ENCODE measurements at places on chromosomes 2 and 18.

DNA sequence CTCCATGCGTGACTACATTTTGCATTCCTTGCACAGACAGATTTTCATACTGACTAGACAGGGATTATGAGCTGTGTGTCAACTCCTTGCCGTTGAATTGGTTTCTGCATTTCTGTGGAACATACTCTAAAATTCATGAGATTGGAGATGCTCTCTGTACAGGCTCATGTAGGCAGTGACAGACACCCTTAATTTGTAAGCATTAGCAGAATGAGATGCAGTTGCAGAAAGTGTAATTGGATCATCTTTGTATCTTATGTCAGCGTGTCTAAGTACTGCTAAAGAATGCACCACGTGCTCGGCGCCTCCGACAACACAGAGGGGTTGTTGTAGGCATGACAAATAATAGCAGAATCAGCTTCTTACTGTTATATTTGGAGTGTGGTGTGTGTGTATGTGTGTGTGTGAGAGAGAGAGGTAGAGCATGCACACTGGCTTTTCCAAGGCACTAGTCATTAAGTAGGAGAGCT lies 212.4 kb downstream of the CMPK2 start:
- DNase-seq, result no peak

DNA sequence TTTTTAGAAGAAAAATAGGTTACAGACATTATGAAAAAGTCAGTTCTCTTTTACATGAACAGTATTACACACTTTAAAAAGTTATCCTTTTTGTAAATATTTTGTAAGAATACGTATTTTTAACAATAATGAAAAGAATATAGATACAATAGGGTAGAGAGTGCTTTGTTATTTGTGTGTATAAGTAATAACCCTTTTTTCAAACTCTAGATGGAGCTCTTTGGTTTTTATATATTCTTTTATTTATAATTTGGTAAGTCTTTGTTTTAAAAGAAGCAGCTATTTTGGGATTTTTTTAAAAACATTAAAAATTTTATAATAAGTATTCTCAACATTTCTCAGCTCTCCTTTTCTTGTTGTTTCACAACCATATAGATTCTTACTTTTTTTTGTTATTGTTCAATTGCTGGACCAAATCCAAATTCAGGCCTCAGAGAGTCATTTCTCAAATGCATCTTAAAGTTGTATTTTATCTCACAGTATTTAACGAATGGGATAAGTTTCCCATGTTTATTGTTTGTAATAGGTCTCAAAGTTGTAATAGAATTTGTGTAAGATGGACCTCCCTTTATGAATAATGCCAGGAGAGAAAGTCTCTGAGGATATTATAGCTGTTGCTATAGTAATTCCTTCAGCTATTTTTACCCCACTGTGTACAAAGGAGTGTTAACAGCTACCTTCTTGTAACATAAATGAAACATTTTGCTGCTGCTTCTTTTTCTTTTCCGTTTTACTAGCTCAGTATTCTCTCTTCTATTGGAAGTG lies 46.4 kb downstream of the ACYP2 start:
- DNase-seq, result no peak

DNA sequence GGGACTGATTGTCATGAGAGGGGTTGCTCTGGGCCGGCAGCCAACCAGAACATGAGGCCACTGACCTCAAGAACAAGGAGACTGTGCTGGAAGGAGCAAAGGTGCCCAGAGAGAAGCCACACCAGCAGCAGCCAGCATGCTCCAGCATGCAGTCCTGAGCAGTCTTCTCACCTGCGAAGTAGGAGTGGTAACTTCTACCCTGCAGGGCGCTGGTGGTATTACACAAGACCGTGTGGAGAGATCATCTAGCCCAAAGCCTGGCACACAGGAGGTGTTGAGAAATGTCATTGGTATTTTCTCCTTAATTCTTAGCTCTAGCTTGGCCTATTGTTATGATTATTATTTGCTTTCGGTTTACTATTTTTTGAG lies 132.7 kb downstream of the TSN start:
- peak; percentile 34 for DNase-seq

DNA sequence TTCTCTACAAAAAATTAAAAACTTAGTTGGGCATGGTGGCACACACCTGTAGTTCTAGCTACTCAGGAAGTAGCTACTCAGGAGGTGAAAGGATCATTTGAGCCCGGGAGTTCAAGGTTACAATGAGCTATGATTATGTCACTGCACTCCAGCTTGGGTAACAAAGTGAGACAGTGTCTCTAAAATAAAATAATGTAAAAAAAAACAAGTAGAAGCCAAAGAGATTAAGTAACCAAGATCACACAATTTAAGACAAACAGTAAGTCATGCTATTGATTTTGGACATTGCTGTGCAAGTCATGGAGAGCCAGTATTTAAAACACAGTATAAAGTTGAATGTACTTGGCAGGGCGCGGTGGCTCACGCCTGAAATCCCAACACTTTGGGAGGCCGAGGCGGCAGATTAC lies 20.5 kb downstream of the ITSN2 start:
- no peak for DNase-seq

- DNase-seq, result peak; percentile 97
These were observed 98.2 kb downstream of the GAREM1 start for GRCh38 chr18:32372381-32373061.

DNA sequence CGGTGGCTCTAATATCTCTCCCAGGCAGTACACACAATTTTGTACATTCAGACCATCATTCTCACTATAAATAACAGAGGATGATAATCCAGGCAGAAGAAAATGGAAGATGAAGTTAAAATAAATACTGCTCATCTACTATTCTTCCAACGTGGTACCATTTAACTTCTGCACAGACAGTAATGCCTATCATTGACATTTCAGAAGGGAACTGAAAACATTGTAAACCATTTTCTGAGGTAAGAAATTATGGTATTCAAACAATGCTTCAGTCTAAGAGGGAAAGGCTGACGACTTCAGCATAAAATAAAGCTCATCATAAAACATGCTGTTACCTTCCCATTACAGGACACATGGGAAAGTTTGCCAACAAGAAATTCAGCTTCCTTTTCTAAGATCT lies 814.4 kb downstream of the NR4A2 start:
- DNase-seq, result no peak

GRCh38 chr2:109646961-109647360 lies 32.8 kb downstream of the SOWAHC start:
- no peak for DNase-seq

GRCh38 chr2:132902626-132903025 lies 232.6 kb upstream of the LYPD1 start:
- no peak for DNase-seq

- DNase-seq, result no peak
These were observed 111.7 kb downstream of the ANKRD44 start for GRCh38 chr2:197198890-197199289.
